ENCODE measurements at places on chromosomes 7 and 10.

- DNase-seq, result no peak
Measured at GRCh38 chr10:80324891-80325364, 31.6 kb downstream of the DYDC1 start.

DNA sequence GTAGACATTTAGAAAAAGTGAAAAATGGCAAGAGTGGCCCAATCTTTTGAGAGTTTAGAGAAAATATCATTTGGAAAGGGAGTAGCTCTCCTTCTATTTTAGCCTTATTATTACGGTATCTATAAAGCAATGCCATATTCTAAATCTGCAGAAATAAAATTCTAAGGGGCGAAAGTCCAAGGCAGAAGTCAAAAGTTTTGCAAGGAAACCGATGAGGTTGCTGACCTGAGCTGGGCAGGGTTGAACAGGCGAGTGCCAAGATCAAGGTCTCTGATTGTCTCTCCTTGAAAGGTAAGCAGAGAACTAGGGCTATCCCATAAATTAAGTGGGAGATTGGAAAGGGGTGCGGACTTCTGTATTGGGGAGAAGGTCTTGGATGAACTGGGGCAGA lies 11.7 kb downstream of the TRIM56 start:
- DNase-seq, result no peak

DNA sequence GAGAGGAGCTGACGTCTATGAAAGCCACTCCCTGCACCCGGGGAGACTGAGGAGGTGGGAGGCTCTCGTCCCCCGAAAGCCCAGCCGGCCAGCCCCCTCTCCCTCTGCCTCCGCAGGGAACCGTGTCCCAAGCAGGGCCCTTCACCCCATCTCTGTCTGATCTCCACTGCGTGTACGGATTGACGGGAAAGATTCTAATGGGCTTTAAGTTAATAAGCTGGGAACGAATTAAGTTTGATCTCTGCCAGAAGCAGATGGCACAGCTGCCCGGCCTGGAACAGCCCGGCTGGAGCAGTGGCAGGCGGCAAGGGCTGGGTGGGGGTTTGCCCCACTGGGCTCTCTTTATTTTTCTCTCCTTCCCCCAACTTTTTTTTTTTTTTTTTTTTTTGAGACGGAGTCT lies 6.1 kb upstream of the SLC29A4 start:
- no peak for DNase-seq

GRCh38 chr7:64882341-64883112 lies 20.5 kb upstream of the ZNF273 start:
- DNase-seq, result peak; percentile 78

GRCh38 chr7:49776994-49777393 lies 3.6 kb downstream of the VWC2 start:
- DNase-seq, result no peak

- DNase-seq, result no peak
Measured at GRCh38 chr7:142571581-142571980, 177.7 kb upstream of the PRSS1 start.

DNA sequence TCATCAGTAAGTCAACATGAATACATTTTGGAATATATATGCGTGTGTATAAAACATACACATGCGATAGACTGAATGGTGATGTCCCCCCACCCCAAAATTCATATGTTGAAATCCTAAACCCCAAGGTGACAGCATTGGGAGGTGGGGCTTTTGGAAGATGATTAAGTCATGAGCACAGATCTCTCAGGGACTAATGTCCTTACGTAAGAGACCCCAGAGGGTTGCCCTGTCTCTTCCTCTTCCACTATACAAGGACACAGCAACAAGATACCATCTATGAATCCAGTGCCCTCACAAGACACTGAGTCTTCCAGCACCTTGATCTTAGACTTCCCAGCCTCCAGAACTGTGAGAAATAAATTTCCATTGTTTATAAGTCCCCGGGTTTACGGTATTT lies 22.5 kb downstream of the DRGX start:
- no peak for DNase-seq

DNA sequence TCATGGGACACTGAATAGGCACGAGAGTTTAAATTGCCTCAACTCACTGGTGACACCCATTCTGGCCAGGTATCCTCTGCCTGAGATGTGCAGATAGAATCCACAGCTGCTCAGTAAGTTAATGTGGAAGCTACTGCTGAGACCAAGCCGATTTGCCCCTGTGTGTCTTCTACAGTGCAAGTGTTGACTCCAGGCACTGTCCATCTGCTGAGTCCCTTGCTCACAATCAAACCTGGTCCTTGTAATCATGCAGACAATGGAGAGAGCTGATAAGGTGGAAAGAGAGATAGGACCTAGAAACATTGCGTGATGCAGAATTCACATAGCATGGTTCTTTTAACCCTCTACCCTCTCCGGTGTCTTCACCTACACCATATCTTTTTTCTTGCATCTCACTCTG lies 101.4 kb downstream of the ITGB8 start:
- DNase-seq, result no peak

DNA sequence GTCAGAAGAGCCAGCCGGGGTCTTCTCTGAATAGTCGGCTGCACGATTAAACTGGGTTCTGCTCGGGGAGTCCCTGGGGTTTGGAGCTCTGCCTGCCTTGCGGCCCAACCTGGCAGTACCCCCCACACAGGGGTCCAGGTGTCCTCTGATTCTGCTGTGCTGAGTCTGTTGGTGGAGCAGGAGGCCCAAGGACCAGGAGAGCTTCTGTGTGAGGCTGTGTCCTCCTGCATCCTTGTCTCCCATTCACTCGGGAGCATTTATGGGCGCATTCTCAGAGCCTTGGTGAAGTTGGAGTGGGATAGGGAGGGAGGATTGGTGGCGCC lies 14.2 kb downstream of the INPP5A start:
- no peak for DNase-seq

DNA sequence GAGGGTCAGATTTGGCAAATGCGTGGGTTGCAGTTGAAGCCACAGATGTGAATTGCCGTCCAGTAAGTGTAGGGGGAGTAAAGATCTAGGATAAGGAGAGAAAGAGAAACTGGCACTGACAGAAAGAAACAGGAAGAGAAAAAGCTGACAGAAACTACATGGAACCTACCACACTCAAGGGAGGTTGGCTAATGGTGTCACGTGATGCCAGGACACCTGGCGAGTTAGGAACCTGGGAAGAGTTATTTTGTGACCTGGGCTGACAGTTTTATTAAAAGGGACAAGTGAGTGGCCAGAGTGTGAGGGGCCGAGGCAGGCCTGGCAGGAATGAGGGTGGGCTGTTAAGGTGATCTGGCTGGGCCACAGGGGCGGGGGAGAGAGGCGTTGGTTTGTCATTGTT lies 188.7 kb downstream of the ADARB2 start:
- no peak for DNase-seq

GRCh38 chr10:102491136-102491535 lies 11.4 kb downstream of the ACTR1A start:
- no peak for DNase-seq

GRCh38 chr10:126235091-126235978 lies 152.9 kb downstream of the ADAM12 start:
- DNase-seq, result no peak

DNA sequence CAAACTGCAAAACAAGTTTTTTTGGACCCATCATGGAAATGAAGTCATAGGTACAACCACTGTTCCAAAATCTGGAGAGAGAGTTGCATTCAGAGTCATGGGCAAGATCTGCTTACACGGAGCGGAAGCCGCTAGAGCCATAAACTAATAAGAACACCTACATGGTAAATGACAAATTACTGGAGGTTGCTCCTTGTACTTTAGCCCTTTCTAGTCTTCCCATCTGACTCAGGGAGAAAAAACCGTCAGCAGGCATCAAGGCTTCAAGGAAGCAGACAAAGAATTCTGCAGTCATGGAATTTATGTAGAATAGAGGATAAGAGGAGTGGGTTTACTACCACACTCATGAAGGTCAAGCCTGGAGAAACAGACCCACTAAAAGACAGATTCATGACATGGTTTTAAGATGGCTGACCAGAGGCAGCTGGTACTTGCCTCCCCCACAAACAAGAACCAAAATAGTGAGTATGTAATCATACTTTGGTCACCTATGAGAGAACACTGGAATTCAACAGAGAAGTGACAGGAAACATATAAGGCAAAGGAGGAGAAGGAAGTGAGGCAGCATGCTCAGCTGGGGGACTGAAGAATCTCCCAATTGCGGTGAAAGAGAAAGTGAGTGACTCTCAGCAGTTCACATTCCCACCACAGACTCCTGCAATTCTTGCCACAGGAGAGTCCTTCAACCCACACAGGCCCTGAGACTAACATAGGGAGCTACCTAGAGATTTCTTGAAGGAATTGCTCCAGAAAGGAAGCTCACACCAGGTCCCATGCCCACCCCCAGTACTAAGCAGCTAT lies 42.4 kb upstream of the ASAH2 start:
- DNase-seq, result no peak

DNA sequence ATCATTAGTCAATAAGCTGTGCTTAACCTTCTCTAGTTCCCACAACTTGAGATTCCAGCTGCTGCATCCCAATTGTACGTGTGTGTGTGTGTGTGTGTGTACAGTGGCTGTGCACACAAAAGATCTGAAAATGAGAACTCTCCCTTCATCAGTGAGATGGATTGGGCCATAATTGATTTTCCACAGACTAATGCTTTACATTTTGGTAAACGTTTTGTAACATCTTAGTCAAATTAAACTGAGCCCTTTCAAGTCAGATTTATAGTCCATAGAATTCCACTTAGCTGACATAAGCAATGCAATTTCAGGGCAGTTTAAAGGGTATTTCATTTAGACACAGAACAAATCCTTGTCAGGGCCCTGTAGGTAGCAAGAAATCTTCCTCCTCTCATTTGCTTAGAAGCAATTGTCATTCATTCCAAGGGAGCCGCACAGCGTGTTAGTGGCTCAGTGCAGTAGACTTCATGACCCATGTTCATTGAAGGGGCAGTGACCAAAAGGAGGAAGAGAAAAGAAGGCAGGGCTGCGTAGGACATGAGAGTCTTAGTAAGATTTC lies 1123.5 kb upstream of the AUTS2 start:
- no peak for DNase-seq

- DNase-seq, result peak; percentile 61
Measured at GRCh38 chr7:2000746-2001321, 231.9 kb downstream of the MAD1L1 start.

DNA sequence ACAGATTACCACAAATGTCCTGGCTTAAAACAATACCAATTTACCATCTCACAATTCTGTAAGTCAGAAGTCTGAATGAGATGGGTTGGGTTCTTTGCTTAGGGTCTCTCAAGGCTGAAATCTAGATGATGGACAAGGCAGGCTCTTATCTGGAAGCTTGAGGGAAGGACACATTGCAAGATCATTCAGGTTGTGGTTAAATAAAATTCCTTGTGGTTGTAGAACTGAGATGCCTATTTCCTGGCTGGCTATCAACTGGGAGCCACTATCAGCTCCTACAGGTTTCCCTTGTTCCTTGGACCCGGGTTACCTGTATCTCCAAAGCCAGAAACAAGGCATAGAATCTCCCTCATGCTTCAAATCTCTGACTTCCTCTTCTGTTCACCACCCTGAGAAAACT lies 148.4 kb downstream of the MDFIC start:
- DNase-seq, result no peak

- no peak for DNase-seq
Measured at GRCh38 chr10:122882766-122883165, 3.4 kb upstream of the FAM24B start.

GRCh38 chr10:1360558-1361164 lies 304.5 kb downstream of the WDR37 start:
- DNase-seq, result peak; percentile 39

DNA sequence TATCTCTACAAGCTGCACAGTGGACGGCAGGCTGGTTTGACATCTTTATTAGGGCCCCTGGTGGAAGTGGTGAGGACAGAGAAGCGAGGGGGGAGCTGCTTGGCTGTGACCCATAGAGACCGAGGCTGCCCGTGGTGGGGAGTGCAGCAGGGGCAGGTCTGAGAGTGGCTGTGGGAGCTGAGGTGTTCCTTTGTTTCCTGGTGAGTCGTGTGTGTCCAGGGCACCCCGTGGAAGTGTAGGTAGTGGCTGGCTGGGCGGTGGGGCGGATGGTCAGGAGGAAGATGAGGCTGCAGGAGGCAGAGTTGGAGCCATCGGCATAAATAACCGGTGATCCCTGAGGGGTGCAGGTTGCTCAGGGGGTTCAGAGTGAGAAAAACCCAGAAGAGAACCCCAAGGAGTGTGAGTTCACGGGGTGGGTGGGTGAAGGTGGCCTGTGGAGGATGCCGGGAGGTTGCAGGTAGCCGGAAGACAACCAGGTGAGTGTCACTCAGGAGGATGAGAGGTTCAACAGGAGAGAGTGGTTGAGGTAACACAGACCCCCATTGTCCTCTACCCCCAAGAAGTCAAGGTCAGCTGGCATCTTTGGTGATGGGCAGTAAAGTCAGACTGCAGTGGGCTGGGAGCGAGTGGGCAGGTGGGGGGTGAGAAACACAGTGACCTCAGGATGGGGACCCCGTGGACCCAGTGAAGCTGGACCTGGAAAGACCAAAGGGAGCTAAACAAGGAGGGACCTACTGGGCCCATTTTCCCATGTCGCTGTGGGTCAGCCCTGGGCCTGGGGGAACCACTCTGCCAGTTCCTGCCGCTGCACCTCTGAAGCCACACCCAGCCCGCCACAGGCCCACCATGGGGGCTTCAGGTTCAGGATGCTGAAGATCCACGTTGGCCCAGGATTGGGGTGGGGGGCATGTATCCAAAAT lies 7.8 kb downstream of the ATP6V0E2 start:
- no peak for DNase-seq

GRCh38 chr10:123241391-123242141 lies 87.4 kb downstream of the BUB3 start:
- no peak for DNase-seq

- no peak for DNase-seq
Measured at GRCh38 chr10:116470071-116470470, 42.4 kb downstream of the PNLIPRP3 start.

- DNase-seq, result no peak
Measured at GRCh38 chr7:70944516-70944915, 187.4 kb upstream of the GALNT17 start.

DNA sequence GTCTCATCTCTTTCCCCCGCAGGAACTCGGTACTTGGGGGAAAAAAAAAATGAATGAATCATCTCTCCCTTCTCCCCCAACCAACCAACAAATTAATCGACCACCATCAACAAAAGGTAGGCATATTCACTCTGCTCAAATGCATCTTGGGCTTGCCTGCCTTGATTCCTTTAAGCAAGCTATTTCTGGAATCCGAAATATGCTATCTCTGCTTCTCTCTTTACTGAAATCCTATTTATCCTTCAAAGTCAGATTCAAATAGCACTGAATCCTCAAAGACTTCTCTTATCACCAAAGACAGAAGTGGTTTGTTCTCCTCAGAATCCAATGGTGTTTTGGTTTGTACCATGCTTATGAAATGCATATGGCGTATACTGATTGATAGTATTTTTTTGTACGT lies 49.6 kb upstream of the TPK1 start:
- DNase-seq, result no peak

DNA sequence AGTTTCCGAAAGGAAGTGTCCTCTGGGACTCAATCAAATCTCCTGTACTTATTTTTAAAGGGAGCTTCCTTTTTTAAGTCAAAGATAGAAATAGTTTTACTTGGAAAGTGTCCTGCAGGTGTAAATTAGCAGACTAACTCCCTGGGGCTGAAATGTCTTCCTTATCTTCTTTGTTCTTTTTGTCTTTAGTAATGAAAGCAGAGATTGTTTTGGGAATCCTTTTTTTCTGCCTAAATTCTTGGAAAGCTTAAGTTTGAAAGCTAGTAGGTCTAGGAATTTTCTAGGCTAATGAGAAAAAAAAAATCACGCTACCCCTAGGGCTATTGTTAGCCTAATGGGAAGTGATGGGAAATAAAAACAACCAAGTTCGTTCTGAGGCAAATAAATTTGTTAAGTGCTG lies 139.1 kb upstream of the CSTF2T start:
- DNase-seq, result no peak

- no peak for DNase-seq
Measured at GRCh38 chr10:28808693-28809092, 131.4 kb downstream of the BAMBI start.

- DNase-seq, result no peak
Measured at GRCh38 chr10:36462194-36462593, 663.2 kb upstream of the ANKRD30A start.
